ENCODE measurements at places on chromosomes 2 and 18.

DNA sequence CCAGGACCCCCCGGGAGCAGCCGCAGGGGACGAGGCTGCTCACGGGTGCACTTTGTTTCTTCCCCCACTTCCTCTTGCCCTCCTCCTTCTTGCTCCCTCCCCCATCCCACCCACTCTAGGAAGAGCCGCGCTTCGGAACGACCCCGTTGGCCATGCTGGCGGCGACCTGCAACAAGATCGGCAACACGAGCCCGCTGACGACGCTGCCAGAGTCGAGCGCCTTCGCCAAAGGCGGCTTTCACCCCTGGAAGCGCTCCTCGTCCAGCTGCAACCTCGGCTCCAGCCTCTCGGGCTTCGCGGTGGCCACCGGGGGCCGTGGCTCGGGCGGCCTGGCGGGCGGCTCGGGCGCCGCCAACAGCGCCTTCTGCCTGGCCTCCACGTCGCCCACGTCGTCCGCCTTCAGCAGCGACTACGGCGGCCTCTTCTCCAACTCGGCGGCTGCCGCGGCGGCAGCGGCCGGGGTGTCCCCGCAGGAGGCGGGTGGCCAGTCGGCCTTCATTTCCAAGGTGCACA, 1.3 kb downstream of the SP9 start:
- DNase-seq, result no peak

- no peak for DNase-seq
These were observed 104.6 kb downstream of the SP3 start for GRCh38 chr2:173860566-173860965.

- DNase-seq, result no peak
These were observed 472.5 kb upstream of the PIK3C3 start for GRCh38 chr18:41482501-41482900.

GRCh38 chr2:133814890-133815289, 246.6 kb upstream of the NCKAP5 start:
- no peak for DNase-seq

DNA sequence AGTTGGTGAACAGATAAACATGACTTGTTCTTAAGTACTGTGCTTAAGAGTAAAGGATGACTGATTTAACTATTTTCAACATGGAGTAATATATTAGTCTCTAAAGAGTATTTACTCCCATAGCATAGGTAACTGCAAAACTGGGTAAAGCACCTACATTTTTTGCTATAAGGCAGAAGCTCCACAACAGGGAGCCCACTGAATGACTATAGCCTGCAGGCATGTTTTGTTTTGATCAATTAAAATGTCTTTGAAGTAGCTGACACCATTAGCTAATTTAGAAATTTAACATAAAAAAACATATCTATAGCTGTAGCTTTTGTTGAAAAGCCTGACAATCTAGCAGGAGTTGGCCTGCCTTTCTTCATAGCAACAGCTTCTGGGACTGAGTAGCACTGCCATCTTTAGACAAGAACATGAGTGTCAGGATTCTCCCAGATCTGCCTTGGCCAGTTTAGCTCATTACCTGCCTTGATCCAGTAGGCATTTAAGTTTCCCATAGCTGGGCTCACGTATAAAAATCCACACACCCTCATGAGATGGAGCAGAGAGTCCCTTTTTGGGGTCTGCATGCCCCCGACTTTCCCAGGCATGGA, 1935.1 kb upstream of the PIK3C3 start:
- peak; percentile 17 for DNase-seq

GRCh38 chr2:101812226-101812625, 114.7 kb downstream of the MAP4K4 start:
- no peak for DNase-seq

DNA sequence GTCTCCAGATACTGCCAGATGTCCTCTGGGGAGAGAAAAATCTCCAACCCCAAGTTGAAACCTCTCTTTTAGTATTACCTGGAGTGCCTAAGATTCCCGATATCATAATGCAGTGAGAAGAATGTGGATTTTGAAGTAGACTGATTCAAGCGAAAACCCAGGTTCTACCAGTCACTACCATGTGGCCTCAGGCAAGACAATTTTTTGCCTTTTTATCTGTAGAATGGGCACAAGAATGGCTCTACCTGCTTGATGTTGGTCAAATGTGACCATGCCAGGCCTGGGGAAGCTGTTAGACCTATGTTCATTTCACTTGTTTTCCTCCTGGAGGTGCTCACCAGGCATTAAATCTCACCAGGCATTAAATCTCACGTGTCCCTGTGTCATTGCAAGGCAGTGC, 131.3 kb downstream of the DDX1 start:
- DNase-seq, result no peak

DNA sequence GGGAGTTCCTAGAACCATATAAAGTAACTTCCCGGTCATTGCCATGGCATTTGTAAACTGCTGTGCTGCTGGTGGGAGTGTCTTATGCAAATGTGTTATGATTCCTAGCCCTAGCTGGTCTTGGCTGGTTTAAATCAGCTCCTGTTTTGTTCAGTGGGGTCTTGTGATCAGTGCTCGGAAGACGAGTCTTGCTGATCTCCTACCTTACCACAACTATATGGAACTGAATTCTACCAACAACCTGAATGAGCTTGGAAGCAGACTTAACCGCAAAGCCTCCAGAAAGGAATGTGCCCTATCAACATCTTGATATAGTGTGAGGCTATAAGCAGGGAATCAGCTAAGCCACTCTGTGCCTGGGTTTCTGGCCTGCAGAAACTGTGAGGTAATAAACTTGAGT, 33.5 kb downstream of the POLE4 start:
- DNase-seq, result no peak

DNA sequence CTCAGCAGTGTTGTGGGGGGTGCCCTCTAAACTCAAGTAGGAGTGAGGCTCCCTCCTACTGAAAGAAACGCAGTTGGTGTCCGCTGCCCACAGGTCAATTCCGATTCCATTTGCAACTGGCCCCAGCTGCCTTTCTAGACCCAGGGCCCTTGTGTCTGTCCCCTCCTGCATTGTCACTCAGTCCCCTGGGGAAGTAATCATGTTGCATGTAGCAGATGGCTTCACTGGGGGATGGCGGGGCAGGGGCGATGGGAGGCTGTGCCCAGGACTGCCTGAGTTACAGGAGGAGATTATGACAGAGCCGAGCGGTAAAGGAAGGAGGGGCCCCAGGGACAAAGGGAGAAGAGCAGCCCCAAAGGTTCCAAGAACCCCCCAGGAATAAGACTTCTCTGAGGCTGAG, 62.5 kb upstream of the SH3RF3 start:
- DNase-seq, result no peak

DNA sequence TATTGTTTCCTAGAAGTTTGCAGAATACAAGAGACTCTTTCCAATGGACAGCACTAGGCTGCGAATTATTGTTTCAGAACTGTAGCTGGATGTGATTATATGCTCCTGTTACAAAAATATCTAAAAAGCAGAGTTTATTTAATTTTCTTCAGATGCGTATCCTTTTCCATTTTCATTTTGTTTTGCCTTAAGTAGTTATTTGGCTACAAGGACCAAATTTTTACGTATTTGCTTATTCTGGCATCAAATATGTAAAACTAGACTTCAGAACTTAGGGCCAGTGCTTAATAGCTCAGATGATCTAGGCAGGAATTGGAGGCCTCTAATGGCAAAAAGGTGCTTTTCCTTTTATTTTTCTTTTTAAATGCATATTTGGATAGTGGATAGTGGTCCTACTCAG, 18.7 kb downstream of the MEP1B start:
- DNase-seq, result no peak

DNA sequence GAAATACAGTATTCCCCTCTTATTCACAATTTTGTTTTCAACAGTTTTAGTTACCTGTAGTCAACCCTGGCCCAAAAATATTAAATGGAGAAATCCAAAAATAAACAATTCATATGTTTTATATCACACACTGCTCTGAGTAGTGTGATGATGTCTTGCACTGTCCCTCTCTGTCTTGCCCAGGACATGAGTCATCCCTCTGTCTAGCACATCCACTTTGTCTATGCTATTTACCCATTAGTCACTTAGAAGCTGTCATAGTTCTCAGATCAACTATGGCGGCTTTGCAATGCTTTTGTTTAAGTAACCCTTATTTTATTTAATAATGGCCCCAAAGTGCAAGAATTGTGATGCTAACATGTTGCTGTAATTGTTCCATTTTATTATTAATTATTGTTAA, 380.6 kb upstream of the REG3G start:
- no peak for DNase-seq

GRCh38 chr2:230757476-230757875, 44.8 kb downstream of the CAB39 start:
- no peak for DNase-seq

DNA sequence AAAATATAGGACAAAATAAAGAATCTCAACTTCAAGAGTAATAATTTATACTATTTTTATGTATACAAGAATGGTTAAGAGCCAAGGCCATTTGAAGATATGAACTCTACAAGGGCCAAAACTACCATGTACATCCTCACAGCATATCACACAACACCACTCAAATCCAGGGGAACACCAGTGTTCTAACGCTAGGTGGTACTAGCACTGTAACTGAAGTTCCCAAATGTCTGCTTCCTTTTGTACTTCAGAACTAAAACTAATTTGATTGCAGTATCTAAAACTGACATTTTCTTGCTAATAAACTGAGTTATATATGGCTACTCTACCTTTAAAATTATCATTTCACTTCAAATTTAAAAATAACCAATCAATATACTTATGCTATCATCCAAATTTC, 47.0 kb downstream of the REV1 start:
- DNase-seq, result peak; percentile 20

- no peak for DNase-seq
These were observed 125.9 kb downstream of the ACOXL start for GRCh38 chr2:110858135-110858725.

DNA sequence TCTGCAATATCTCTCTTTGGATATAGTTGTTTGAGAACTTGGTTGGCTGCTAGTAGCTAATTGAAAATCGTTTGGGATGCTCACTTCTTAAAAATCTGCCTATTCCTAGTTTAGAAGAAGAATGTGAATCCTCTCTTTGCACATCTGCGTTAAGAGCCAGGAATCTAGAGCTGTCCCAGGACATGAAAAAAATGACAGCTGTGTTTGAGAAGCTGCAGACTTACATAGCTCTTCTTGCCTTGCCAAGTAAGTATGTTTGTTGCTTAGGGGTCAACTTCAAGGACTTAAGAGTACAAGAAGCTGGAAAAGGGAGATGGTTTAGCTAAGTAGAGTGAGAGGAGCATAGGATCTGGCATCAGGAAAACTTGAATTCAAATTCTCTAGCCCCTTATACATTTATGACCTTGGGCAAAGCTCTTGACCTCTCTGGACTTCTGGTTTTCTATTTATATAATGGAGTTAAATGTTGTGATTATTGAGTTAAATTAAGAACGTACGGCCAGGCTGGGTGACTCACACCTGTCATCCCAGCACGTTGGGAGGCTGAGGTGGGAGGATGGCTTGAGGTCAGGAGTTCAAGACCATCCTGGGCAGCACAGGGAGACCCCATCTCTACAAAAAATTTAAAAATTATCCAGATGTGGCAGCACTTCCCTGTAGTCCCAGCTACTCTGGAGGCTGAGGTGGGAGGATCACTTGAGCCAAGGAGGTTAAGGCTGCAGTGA, 55.2 kb upstream of the STON1 start:
- no peak for DNase-seq

- no peak for DNase-seq
These were observed 114.1 kb downstream of the BCL11A start for GRCh38 chr2:60439219-60439974.
